ENCODE measurements at places on chromosomes 6 and 20.

DNA sequence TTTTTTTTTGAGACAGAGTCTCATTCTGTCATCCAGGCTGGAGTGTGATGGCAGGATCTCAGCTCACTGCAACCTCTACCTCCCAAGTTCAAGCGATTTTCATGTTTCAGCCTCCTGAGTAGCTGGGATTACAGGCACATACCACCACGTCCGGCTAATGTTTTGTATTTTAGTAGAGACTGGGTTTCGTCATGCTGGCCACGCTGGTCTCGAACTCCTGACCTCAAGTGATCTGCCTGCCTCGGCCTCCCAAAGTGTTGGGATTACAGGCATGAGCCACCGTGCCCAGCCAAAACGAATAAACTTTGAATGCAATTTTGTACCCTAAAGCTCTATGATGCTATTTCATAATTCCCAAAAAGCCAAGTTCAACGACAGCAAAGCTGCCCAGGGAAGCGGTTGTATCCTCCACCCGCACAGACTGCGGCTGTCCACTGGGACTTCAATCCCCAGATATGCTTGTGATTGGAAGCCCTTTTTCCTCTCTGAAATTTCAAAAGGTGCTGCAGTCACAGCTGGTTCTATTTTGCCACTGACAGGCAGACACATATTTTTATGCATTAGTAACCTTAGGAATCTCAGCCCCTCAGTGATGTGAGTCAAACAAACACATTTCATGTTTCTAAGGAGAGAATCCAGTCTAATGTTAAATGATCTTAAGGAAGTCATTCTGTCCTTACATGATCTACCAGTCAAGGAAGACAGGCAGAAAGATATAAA, 8.7 kb upstream of the RAMACL start:
- DNase-seq: peak; percentile 51

- DNase-seq: no peak
These were observed 87.9 kb upstream of the PRND start for GRCh38 chr20:4633780-4634179.

GRCh38 chr20:61755971-61756845, 309.5 kb downstream of the TAF4 start:
- DNase-seq: no peak

DNA sequence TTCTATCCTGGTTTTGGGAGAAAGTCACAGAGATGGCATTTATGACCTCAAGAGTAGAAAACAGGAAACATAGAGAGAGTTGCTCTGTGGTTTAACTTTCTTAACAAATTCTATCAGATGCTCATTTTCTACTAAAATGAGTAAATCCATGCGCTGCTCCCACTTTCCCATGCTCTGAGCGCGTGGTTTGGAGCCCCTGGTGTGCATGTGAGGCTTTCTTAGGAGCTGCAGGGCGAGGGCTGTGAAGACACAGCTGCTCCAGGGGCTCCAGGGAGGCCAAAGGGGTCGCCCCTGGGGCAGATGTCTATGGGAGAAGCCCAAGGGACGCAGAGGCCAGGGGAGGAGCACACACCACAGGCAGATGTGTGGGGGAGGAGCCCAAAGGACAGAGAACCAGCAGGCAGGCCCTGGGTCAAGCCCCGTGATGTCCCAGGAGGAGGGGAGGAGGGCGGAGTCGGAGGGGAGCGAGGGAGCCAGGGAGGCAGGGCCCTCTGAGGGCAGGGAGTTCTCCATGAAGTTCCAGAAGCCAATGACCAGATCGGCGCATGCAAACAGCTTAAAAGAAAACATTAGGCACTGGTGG, 122.9 kb downstream of the IRF4 start:
- DNase-seq: no peak

- no peak for DNase-seq
These were observed 260.3 kb downstream of the CD109 start for GRCh38 chr6:73956305-73956704.

- DNase-seq: no peak
These were observed 40.1 kb downstream of the ITPR3 start for GRCh38 chr6:33661106-33661838.

- DNase-seq: no peak
These were observed 87.5 kb downstream of the PREX1 start for GRCh38 chr20:48740292-48740649.
